ENCODE measurements at places on chromosomes 13 and 19.

GRCh38 chr13:110912651-110913051, 2.2 kb downstream of the ANKRD10 start:
- DNase-seq: peak; percentile 68

DNA sequence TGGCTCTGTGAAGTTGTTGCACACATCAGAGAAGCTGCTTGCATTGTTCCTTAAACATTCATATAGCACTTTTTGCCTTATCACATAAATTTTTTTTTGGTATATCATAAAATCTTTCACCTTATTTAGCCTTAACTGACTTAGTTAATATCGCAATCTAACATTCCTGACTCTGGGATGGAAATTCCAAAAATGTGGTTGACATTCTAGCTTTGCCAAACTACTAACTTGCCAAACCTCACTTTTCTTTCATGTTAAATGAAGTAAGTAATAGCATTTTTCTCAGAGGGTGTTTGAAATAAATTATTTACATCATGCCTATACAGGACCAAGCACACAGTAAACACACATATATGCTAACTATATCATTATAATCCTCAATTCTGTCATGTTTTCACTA, 736.9 kb upstream of the PCDH9 start:
- no peak for DNase-seq

DNA sequence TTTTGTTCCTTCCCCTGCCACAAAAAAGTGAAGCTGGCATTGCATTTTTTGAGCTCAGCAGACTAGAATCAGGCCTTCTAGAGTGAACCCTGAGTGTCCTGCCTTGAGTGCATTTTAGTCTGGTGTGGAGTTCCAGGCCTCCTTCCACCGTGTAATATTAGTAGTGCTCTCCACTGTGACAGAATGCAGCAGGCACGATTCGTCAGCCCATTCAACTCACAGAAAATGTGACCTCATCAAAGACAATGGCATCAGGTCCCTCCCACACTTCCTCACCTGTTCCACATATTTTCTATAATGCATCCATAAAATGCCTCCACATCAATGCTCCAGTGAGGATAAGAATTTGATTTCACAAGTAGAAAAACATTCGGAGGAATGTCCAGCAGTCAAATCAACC, 227.6 kb downstream of the FGF9 start:
- DNase-seq: no peak

DNA sequence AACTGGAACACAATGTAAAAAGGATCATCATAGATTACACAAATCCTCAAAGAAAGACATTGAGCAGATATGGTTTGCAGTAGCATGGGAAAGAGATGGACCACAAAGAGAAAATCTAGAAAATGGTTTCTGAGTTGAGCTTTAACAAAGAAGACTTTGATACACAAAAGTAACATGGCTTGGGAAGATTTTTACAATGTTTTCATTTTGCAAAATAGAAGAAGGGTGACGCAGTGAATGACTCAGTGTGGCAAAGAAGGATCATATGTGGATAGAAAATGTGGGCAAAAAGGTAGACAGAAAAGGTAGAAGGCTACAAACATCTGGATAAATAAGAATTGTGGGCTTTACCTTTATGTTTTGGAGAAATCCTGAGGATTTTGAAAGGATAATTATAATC, 1220.5 kb downstream of the PCDH17 start:
- no peak for DNase-seq

- no peak for DNase-seq
Observed at GRCh38 chr19:44517146-44517545, 12.3 kb downstream of the CEACAM20 start.

GRCh38 chr13:21012841-21013681, 48.3 kb downstream of the LATS2 start:
- DNase-seq: no peak

DNA sequence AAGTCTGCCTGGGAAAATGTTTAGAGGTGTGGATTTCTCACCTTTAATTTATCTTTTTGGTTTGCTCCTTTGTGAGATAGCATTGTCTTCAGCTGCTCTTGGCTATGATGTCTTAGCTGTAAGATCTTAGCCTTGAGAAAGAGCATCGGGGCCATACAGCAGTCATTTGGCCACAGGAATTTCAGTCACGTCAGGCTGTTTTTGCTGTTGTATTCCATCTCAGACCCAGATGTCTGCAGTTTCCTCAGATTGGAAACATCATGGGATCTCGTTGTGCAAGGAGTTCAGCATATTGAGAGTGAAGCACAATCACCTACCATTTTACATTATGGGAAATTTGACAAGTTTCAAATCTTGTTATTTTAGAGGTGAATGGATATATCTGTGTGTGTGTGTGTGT, 89.3 kb upstream of the C1QTNF9B start:
- DNase-seq: peak; percentile 92

DNA sequence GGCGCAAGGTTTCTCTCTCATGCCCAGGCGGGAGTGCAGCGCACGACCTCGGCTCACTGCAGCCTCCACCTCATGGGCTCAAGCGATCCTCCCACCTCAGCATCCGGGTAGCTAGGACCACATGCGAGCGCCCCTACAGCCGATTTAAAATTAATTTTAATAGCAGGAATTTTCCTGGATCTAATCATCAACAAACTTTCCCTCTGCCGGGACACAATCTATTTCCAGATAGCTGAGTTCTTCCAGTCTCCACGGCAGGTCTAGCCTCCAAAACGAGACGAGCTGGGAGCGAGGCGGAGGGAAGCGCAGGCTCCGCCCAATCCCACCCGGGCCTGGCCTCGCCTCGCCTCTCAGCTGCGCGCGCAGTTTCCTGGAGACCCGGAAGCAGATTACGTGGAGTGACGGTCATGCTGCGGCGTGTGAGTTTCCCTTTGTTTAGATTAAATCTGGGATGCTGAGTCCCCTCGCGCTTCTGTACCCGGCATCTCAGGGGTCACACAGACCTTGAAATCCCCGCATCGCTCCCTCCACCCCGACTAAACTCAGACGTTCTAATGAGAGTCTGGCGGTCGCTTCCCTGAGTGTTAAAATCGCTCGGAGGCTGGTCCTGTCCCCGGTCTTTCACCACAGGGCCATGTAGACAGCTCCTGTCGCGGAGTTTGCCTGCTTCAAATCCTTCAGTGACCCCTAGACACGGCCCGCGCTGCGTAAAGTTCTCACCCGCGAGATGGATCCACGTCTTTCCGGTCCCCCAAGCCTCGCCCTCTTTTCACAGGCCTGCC, at the start of gene ZNF880:
ZNF880 (plus strand) TSS at position 365 of the 782 bp plus-strand sequence; CDS start at position 408, 43 bp downstream.
- DNase-seq: peak; percentile 89

- DNase-seq: peak; percentile 32
Observed at GRCh38 chr19:2123682-2124387, 27.1 kb downstream of the IZUMO4 start.

DNA sequence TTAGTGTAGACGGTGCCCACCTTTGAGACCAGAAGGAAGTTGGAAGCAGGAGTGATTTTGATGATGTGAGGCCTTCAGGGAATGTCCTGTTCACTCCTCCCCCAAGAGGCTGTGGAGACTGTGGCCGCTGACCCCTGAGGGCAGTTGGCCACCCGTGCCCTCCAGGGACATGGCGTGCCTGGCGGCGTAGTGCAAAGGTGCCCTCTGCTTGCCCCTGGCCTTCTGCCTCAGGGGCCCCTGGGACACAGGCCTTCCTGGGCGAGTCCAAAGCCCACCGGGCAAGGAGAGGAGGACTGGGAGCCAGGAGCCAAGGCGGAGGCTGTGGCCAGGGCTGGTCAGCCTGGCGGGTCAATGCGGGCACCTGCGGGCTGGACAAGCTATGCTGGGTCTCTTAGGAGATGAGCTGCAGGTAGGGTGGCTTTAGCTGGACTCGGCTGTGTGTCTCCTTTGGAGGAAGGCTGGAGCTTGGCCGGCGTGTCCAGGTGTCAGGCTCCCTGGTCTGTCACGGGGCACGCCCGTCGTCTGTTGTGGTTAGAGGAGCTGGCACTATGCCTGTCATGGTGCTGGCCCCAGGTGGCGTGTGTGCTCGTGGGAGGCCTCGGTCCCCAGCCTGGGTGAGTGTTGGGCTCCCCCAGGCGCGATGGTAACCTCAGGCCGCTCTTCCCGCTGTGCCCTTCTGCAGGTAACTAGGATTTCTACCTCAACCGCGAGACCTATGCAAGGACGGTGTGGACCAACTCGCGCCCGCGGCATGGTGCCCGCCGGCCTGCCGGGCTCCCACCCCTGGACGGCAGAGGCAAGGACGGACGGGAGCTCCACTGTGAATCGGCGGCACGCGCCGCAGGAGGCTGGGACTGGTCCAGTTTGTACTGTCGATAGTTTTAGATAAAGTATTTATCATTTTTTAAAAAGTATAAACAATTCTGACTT, 6.8 kb downstream of the PLEKHJ1 start:
- DNase-seq: no peak

- DNase-seq: no peak
Observed at GRCh38 chr13:84684048-84684662, 801.9 kb upstream of the SLITRK1 start.

Data from EH (cell line).